GM12864 (cell line): ENCODE measurements at places on chromosomes 5 and 9.

- DNase-seq: no peak
Observed at GRCh38 chr9:136174779-136175615, 29.9 kb downstream of the LHX3 start.

- no peak for DNase-seq
Observed at GRCh38 chr9:126625329-126626126, 11.8 kb downstream of the LMX1B start.

GRCh38 chr9:122134822-122135528 is 24.6 kb downstream of the NDUFA8 start:
- DNase-seq: no peak

GRCh38 chr9:122294531-122294930 is 29.8 kb downstream of the MRRF start:
- no peak for DNase-seq

DNA sequence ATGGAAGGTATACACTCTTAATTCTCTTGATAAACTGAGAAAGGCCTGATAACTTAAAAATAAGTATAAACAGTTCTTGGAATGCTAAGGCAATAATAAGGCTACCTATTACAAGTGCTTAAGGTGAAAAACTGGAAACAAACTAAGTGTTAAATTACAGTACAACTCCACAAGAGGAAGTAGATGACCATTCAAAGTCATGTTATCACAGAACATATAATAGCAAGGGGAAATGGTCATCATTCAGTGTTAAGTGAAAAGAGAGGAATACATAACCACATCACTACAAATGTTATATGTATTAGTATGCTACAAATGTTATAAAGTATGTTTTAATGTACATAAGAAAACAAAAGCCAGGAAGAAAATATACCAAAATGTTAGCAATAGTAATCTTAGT is 135.9 kb downstream of the CCDC192 start:
- DNase-seq: no peak

DNA sequence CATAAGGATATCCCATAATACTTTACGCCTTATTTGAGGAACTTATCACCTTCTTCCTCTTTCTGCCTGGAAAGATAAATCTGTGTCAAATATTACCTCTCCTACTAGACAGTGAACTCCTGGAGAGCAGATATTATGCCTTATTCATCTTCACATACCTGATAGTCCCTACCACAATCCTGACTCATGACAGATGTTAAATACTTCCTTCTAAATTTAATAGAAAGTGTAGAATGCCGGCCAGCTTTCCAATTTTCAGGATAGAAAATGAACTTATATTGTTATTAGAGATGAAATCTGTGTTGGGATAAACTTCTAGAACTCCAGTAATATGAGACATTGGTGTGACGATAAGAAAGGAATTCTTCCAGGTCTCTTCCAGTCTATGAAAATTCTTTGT is 89.0 kb downstream of the GCNT4 start:
- no peak for DNase-seq

- no peak for DNase-seq
Observed at GRCh38 chr5:31413030-31413812, 118.7 kb downstream of the DROSHA start.

GRCh38 chr9:127970401-127971313 is 10.1 kb downstream of the EEIG1 start:
- DNase-seq: peak; percentile 93

- no peak for DNase-seq
Observed at GRCh38 chr5:15021266-15022046, 149.9 kb upstream of the ANKH start.

GRCh38 chr5:105821800-105822199 is 1848.9 kb downstream of the EFNA5 start:
- DNase-seq: no peak

DNA sequence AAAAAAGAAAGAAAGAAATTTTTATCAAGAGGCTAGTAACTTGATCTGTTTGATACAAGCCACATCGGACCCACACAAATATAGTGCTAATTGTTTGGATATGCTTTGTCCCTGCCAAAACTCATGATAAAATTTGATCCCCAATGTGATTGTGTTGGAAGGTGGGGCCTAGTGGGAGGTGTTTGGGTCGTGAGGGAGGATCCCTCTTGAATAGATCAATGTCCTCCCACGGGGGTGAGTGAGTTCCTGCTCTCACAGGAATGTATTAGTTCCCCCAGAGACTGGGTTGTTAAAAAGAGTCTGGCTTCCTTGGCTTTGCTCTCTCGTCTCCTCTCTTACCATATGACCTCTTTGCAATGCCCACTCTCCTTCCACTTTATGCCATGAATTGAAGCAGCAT is 80.6 kb upstream of the CPLX2 start:
- DNase-seq: no peak

GRCh38 chr9:133037775-133038515 is 7.1 kb downstream of the GTF3C5 start:
- DNase-seq: no peak

DNA sequence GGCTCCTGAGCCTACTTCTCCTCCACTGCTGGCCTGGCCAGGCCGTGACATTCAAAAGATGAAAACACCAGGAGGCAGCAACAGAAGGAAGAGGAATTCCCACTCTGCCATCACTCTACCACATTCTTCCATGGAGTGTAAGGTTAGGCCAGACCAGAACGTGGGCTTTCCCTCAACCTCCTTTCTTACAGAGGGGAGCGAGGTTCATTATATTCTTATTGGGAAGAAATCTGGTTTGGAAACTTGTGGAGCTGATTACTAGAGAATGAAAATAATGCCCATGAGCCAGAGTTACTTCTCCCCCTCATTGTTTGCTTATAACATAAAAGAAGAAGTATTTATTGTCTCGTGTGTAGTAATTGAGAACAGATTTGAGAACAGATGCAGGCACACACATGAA is 136.3 kb upstream of the BASP1 start:
- DNase-seq: no peak

DNA sequence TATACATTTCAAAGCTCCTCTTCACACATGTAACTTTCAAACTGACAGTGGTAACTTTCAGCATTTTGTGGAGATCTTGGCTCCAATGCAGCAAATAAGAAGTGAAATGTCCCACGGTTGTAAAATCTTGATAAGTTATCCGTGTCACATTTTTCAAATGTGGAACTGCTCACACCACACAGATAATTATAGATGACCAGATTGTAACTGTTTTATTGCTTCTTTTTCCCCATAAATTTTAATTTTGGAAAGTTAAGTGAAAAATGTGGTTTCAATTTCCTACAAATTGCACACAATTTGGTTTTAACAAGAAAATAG is 347.1 kb downstream of the EBF1 start:
- no peak for DNase-seq

GRCh38 chr9:100505564-100506159 is 32.7 kb downstream of the TMEFF1 start:
- DNase-seq: peak; percentile 25

DNA sequence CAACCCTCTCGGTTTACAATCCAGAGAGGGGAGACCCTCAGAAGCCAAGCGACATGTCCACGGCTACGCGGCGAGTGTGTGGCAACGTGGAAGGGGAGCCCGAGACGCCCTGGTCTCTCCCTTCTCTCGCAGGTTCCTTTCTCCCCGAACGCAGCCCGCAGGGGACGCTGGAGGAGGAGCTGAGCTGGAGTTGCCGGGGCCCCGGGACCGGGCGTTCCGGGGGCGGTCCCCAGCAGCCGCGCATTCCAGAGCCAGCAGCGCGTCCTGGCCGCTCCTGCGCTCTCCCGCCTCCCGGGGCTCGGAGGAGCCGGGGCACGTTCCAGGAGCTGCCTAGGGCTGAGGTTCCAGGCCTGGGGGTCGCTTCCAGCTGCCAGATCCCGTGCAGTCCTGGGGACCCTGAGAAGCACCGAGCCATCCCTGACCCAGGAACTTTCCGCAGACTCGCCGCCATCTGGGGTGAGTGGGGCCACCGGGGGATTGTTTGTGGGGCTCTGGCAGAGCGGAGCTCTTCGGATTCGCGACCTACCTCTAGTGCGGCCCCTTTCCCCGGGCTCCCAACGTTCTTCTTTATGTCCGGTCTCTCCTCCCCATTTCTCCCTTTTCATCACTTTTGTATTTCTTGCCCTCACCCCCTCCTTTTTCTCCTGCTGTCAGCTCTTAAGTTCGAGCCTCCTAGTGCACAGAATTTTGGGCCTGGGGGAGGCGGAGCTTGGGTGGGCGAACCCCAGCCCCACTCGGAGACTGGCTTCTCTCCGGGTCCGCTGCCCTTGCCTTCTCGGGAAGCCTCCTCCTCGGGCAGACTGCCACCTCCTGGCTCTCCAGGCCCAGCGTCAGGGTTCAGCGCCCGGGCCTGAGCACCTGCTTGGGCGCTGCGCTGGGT is at the start of gene SMIM3:
SMIM3 (plus strand) TSS at position 241 of the 880 bp plus-strand sequence. CDS start 16,684 bp downstream, outside the sequence.
- DNase-seq: no peak

- no peak for DNase-seq
Observed at GRCh38 chr9:93536874-93537273, 39.5 kb upstream of the PHF2 start.

DNA sequence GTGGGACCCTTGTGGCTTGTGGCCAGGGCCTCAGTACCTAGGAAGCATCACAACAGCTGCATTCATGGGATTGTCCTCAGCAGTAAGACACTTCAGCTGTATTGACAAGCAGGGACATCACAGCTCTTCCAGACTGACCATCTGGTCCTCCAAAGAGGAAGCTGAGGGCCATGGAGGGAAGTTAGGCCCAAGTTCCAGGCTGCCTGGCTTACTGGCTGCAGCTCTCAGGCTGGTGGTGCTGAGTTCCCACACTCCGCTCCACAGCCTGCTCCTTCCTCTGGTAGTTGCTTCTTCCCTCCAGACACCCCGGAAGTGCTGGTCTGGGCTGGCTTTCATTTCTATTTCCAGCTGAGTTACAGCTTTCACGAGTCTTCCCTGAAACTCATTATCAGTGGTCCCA is 5.7 kb upstream of the STING1 start:
- DNase-seq: no peak

DNA sequence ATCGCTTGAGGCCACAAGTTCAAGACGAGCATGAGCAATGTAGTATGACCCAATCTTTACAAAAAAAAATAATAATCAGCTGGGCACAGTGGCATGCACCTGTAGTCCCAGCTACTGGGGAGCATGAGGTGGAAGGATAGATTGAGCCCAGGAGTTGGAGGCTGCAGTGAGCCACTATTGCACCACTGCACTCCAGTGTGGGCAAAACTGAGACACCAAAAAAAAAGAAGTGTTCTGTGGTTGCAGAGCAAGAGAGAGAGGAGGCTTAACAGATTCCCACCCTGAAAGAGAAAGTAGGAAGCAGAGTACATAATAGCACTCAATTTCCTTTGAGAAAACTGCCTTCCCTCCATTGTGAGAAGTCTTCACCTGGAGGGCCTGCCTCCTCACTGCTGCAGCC is 52.6 kb downstream of the ALDH7A1 start:
- DNase-seq: no peak

GRCh38 chr9:36258208-36258995 is at the start of gene GNE:
TSS of gene GNE (minus strand) at chr9:36258448. CDS start at chr9:36249355, 9,093 bp downstream.
- peak; percentile 85 for DNase-seq

- no peak for DNase-seq
Observed at GRCh38 chr9:12722131-12722530, 28.9 kb downstream of the TYRP1 start.

- no peak for DNase-seq
Observed at GRCh38 chr9:113296796-113297558, 6.2 kb downstream of the RNF183 start.

DNA sequence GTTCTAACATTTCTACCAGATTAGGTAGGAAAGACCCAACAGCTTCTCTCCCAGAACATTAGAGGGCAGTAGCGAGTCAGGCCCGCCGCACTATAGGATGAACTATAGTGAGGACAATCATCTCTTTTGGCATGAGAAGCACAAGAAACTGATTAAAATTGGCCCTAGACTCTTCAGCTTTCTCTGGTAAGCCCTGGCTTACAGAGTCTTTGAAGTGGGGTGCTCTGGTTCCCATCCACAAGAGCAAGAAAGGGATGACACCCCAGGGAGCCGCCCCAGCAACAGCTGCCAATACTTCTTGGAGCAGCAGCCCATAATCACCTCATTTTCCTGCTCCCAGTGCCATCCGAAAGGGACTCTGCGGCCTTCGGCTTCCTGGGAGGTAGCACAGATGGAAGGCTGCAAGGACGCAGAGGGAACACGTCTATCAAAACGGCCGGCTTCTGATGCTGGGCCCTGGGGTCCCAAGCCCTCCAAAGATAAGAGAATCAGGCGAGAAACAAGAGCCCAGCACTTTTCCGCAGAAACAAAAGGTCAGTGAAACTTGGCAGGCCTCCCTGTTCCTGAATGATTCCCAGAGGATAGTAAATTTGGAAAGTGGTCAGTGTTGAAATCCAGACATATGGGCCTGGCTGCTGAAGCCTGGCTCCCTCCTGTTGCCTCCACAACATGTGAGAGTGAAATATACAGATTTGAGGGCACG is 69.3 kb downstream of the HSD17B3 start:
- DNase-seq: no peak

GRCh38 chr9:134770972-134771971 is 109.3 kb upstream of the FCN2 start:
- no peak for DNase-seq

DNA sequence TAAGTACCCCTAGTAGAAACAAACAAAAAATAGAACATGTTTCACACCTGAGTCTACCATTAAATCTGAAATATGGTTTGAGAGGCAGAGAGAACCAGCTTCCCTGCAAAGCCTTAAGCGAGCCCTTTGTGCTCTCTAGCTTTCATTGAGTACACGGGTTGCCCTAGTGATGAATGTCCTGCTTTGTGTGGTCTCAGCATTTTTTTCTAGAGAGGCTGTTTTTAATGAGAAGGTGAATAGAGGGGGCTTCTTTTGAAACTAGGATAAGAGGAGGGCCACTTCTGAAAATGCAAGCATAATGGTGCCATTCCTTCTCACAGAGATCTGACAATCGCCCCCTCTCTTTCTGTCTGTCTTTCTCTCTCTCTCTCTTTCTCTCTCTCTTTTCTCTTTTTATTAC is 131.3 kb downstream of the MACIR start:
- DNase-seq: no peak

DNA sequence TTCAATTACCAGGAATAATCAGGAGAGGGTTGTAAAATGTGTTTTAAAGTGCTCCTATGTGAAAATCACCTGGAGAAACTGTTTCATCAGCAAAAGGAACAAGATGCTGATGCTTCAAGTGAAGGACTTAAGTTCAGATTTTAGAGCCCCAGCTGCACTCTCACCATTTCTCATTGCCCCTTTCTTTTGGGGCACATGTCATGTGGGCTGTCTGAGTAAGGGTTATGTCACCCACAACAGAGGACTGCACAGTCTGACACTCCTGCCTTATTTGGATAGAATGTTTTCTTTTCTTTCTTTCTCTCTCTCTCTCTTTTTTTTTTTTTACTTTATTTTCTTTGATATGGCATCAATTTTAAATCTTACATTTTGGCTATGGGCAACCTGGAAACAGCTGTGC is 204.1 kb upstream of the EFNA5 start:
- no peak for DNase-seq

GRCh38 chr5:162654661-162655405 is 587.3 kb downstream of the GABRG2 start:
- no peak for DNase-seq

DNA sequence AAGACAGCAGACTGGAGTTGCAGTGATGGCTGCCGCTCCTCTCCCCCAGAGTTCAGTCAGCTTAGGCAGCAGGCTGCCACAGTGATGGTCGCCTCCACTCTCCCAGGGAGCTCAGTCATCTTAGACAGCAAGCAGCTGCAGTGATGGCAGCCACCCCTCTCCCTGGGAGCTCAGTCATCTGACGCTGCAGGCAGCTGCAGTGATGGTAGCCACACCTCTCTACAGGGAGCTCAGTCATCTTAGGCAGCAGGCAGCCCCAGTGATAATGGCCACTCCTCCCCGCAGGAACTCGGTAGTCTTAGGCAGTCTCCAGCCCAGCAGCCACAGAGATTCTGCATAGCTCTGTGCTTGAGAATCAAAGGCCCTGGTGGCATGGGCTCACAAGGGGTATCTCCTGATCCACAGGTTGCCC is 582.7 kb downstream of the DTWD2 start:
- DNase-seq: no peak
